CD8-positive, alpha-beta memory T cell (primary cell): ENCODE measurements at places on chromosomes 5 and 9. TPM values are rescaled to one million over a fixed set of nuclear protein-coding genes. Genes with fewer than 3 reads are reported as not detected.

The IL5 gene
- total RNA-seq = 83.0 TPM

The BNC2 gene
- 0.18 TPM for total RNA-seq

The SURF2 gene
- total RNA-seq = 34.9 TPM

The DAB2IP gene
- total RNA-seq = 0.27 TPM

The IL33 gene
- total RNA-seq = not detected

The GABRA1 gene
- total RNA-seq = not detected

The ZDHHC12 gene
- 76.1 TPM for total RNA-seq

The PTGS1 gene
- 0.27 TPM for total RNA-seq

The LHX2 gene
- total RNA-seq = not detected

The GDA gene
- total RNA-seq = not detected

The SLC6A19 gene
- total RNA-seq = not detected

The LCN6 gene
- not detected for total RNA-seq

The TBCA gene
- 239 TPM for total RNA-seq

The NME5 gene
- not detected for total RNA-seq

The TMEM215 gene
- not detected for total RNA-seq

The PCDHGB1 gene
- total RNA-seq = not detected

The PCDHB16 gene
- total RNA-seq = not detected

The TAF1L gene
- total RNA-seq = not detected

The PPWD1 gene
- 46.4 TPM for total RNA-seq

The IL7R gene
- 272 TPM for total RNA-seq

The TTC23L gene
- total RNA-seq = 0.24 TPM

The NEURL1B gene
- total RNA-seq = 0.04 TPM

The ANKRD34B gene
- not detected for total RNA-seq
